ENCODE measurements at places on chromosomes 6 and 20.

- DNase-seq = peak; percentile 85
Observed at GRCh38 chr6:36441307-36441894, 1.3 kb downstream of the PXT1 start.

- no peak for DNase-seq
Observed at GRCh38 chr6:116973976-116974375, 96.9 kb downstream of the RFX6 start.

GRCh38 chr6:82270881-82271635, 23.5 kb upstream of the IBTK start:
- no peak for DNase-seq

- DNase-seq = no peak
Observed at GRCh38 chr6:75503291-75503690, 9.7 kb upstream of the FILIP1 start.

DNA sequence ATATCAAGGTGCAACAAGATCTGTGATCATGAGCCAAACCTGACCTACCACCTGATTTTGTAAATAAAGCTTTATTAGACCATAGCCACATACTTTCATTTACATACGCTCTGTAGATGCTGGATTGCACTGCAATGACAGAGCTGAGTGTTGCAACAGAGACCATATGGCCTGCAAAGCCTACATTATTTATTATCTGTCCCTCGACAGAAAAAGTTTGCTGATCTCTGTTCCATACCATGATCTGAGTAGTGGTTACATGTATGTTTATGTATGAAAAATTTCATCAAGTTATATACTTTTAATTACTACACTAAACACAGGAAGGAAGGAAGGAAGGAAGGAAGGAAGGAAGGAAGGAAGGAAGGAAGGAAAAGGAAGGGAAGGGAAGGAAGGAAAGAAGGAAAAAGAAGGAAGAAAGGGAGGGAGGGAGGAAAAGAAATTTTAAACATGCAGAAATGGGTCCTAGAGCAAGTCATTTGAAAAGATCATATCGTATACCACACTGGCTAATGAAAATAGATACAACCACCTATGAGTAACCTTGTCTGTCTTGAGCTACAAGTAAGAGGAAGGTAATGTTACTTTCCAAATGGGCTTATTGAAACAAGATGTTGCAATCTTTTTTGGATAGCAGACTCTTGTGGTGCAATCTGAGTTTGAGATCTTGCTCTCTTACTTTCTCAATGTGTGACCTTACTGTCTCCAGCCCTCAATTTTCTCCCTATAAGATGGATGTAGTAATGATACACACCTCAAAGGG, 441.0 kb downstream of the KIF16B start:
- DNase-seq = no peak

GRCh38 chr20:51923633-51924032, 121.3 kb upstream of the SALL4 start:
- DNase-seq = no peak

DNA sequence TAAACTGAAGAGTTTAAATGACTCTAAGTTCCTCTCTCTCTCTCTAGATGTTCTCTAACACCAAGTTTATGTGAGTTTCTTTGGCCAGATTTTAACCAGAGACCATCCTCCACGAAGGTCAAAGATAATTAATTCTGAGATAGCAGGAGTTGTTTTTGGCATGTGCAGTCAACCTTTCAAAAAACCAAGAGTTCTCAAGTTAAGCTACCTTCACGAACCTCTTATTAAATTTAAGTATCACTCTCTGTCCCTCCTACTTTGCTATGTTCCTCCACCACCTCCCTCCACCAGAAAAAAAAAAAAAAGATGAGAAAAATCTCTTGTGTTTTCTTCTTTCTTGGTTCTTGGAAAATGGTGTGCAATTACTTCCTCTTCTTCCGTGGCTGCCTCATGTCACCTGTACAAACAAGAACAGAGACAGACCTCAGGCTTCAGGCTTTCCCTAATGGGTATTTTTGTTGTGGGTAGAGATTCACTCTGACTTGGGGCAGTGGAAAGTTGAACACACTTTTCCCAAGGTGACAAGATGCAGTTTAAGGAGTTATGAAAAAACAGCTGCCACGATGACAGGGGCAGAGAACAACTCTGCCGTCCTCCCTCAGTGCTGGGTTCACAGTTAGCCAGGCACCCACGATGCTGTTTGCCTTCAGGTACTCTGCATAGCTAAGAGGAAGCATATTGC, 64.3 kb downstream of the ADTRP start:
- DNase-seq = no peak

DNA sequence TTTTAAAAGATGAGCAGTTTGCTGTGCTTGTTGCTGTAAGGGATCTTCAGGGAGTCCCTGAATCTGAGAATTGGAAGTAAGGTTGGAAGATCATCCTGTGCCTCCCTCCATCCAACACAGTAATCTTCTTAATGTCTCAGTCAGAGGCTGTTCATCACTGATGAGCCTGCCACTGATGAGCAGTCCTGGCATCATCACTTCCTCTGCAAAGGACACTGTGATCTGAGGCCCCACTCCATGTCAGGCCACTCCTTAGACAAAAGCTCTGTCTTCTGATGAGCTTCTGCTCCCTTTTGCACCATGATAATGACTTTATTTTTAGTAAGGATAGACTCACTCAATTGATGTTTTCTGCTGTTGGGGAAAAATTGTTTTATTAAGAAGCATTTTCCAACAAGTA, 121.0 kb downstream of the UST start:
- DNase-seq = no peak

- no peak for DNase-seq
Observed at GRCh38 chr20:32966881-32967781, 37.1 kb downstream of the SUN5 start.

GRCh38 chr20:25195014-25195961, at the start of gene ENTPD6:
Gene ENTPD6, plus strand, starts transcription at chr20:25195712. Its CDS starts 10,825 bp downstream, at chr20:25206537.
- peak; percentile 79 for DNase-seq

GRCh38 chr20:32111753-32112152, 2.2 kb downstream of the TM9SF4 start:
- no peak for DNase-seq

GRCh38 chr20:43563429-43563828, 4.6 kb downstream of the SGK2 start:
- DNase-seq = no peak

GRCh38 chr6:85712346-85712745, 69.7 kb upstream of the SYNCRIP start:
- DNase-seq = no peak

GRCh38 chr6:4125500-4125899, 9.9 kb downstream of the ECI2 start:
- DNase-seq = no peak

- DNase-seq = no peak
Observed at GRCh38 chr6:147164761-147165160, 39.5 kb upstream of the STXBP5 start.

GRCh38 chr6:135527116-135527959, 29.8 kb upstream of the AHI1 start:
- no peak for DNase-seq

DNA sequence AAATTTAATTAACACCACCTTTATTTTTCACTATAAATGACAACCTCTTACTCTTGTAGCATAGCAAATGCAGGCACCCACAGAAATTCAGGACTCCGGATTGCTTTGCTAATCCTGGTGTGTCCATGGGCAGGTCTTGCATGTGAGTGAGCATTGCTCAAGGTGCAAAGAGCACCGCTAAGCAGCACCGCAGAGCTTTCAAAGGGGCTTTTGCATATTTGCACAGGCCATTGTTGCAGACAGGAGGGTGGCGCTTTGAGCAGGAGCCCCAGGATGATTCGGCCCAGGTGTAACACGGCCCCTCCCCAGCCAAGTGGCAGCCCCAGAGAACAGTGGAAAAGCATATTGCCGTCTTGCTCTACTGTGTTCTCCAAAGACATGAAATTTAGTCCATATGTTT, 293.2 kb downstream of the NRN1 start:
- no peak for DNase-seq

DNA sequence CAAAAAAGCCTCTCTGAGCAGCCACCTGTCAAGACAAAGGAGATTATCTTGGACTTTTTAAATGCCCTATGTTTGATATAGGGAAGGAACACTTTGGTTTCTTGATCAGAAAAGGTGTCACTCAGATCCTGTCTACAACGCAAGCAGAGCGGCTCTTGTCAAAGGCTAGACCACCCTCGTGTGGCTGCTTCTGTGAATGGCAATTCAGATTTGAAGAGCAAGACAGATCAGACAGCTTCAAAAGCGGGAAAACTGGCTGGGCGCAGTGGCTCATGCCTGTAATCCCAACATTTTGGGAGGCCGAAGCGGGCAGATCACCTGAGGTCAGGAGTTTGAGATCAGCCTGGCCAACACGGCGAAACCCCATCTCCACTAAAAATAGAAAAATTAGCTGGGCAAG, 10.1 kb upstream of the NXT1 start:
- DNase-seq = no peak

- DNase-seq = no peak
Observed at GRCh38 chr6:31450751-31451150, 47.2 kb upstream of the MICB start.

DNA sequence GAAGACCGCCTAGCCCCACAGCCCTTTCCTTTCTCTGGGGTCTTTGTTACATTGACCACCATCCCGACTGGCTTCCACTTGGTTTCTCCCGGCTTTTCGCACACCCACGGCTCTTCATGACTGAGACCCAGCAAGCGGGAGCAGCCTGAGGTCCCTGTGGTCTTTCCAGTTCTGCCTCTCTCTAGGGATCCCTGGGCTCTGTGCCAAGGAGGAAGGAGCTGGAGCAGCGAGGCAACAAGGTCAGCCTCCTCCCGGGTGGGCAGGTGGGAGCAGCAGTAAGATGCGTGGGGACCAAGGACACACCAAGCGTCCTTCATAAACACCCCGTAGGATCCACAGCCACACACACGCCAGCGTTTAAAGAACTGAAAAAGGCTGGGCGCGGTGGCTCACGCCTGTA, 29.6 kb upstream of the MRGBP start:
- no peak for DNase-seq

GRCh38 chr6:141309295-141309694, 823.4 kb upstream of the GJE1 start:
- DNase-seq = no peak

DNA sequence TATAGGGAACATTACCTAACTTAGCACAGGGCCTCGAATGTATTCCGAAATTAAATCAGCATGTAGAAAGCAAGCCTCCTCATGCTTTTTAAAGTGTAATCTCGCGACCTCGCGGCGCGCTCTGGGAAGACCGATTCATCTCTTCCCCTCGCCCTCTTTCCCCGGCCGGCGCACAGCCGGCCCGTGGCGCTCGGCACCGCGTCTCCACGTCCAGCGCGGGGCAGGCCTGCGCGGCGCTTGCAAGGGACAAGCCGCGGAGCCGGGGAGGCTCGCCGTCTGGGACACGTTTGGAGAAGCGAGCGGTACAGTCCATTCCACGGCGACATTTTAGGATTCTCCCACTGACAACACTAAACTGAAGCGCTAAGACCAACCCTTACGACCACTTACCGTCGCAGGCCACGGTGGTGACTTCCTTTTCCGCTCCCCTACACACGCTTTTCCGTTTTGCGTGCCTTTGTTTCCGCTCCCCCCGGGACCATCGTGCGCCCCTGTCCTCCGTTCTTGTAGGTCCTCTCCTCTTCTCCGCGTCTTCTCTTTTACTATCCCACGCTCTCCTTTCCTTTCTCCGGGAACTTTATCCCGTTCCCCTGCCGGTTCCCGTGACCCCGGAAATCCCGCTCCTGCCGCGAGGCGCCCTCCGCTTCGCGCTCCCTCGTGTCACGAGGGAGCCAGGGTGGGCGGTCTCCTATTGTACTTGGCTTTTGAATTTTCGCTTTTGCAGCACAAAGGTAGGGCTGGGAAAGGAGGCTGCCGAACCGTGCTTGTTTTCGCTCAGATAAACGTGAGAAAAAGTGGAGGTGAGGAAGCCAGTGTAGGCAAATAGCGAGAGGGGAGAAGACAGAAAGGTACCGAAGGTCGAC, at the start of gene ECHDC1:
TSS of gene ECHDC1 (minus strand) at position 664 of the 863 bp plus-strand sequence. CDS start 12,581 bp downstream, outside the sequence.
- peak; percentile 31 for DNase-seq

DNA sequence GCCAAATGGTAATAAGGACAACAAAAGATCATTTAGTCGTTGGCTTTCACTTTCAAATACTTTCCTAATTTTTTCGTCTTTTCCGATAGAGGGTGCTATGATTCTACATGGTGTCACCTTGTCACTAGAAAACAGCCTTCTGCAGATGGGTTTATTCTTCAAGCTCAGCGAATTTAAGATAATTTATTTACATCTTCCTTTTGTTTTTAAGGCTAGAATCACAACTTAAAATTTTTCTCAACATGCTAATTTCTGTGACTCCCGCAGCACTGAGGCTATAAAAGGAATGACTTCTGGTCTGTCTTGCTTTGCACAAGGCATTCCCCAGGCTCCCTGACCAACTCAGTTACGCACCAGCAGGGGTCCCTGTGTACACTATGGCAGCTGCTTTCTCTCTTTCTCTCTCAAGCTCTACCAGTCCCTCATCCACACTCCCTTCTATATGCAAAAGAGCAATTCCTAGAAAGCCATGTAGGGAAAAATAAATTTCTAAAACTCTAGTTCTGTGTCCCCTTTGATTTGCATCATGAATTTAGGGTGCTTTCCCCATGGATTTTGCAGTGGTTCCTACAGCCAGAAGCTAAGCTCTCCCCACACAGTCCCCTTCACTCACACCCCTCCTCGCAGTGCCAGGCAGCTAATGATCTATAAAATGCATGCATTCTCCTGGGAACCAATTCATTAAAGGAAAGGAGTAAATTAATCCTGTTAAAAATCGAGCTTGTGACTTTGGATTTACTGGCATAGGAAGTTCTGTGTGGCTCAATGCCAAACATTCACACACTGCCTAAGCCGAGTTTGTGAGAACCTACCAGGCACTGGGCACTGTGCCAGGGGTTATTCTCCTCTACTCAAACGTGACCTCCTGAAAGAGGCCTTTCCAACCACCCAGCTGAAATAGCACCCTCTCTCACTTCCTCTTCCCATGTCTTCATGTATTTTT, 74.5 kb downstream of the DCDC2 start:
- peak; percentile 77 for DNase-seq

GRCh38 chr6:3849681-3850450, 693 bp downstream of the FAM50B start:
- DNase-seq = no peak

GRCh38 chr6:7261852-7262461, 51.0 kb downstream of the SSR1 start:
- DNase-seq = no peak

DNA sequence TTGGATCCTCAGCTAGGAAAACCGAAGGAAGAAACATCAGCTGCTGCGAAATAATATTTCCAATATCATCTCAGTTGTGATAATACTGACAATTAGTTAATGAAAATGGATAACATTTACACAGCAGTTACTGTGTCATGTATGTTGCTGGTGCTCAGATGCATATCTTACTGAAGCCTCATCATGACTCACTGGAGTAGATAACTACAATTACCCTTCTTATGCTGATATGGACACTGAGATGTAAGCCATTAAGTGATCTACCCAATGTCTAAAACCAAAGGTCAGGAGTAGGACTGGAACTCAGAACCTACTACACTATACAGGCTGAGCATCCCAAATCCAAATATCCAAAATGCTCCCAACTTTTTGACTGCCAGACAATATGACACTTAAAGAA, 54.7 kb upstream of the LYRM2 start:
- DNase-seq = no peak

GRCh38 chr6:73728548-73729205, 32.7 kb downstream of the CD109 start:
- no peak for DNase-seq

- DNase-seq = no peak
Observed at GRCh38 chr6:31247813-31248212, 24.1 kb downstream of the HLA-C start.

Measured in T1000 (cell line).